Effector memory CD8-positive, alpha-beta T cell (primary cell): ENCODE measurements at places on chromosomes 5 and 9.

DNA sequence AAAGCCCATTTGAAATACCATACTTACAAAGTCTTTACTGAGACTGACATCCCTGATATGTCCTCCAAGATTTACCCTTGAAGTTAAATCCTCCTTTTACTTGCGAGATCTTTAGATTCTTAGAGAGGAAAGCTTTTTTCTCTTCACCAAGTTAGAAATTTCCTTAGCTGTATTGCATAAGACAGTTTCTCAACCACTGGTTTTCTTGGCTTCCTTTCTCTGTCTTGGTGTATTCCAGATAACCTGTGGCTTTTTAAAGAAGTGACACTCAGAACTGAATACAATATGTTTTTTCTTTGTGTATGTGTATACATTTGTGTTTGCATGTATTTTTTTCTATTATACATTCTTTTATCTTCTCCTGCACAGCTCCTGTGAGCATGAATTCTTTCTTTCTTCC, 65.0 kb downstream of the SNCAIP start:
- no peak for DNase-seq

DNA sequence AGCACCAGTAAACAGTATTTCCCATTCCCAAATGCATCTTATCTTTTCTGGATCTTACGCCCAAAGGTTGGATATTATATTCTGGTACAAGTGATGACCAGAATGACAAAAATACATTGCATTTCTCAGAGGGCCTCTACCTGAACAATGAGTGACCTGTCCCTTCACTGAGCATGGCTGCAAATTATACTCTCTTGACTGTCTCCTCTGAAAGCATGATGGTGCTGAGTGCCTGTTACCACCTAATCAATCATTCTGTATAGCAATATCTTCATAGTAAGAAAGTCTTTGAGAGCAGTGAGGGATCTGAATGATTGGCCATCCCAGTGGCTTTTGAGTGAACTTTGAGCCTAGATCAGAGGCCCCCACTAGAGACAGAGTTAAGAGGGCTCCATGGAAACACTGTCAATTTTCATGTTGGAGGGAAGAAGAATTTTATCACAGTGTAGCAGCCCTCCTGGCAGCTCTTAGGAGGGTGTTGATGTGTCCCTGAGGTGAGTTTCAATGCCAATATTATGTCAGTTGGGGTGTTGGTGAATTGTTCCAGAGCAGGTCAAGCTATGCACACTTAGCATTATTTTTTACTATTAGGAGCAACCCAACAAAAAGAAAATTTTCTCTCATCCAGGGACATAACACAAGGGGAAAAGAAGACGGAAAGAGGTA, 171.7 kb downstream of the MARCHF11 start:
- DNase-seq, result no peak

DNA sequence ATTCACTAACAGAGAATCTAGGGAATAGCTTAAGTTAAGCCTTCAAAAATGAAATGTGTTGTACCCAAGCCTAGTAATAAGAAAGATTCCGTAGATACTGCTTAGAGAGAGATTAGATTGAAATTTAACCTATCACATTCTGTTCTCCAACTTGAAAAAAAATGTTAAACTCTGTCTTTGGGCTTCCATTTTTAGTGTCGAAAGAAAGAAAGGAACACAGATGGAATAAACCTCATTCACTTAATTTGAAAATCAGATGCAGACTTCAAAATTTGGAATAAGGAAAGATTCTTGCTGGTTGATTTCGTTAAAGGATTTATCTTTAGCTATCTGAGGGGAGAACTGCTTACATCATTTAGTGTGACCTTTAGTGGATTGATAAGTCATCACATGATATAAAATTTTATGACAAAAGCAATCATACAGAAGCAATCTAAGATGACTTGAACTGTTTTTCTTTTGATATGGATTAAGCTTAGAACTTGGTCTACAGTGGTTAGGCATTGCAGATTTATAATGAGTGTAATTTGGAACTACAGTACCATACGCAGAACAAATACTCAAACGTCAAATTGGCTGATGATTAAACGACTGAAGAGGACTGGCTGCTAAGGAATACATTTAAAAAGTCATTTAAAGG, 128.5 kb downstream of the GLIS3 start:
- no peak for DNase-seq

- no peak for DNase-seq
These were observed 69.3 kb downstream of the COL15A1 start for GRCh38 chr9:99012957-99013512.

- no peak for DNase-seq
These were observed 15.2 kb downstream of the ERP44 start for GRCh38 chr9:100083448-100084127.

DNA sequence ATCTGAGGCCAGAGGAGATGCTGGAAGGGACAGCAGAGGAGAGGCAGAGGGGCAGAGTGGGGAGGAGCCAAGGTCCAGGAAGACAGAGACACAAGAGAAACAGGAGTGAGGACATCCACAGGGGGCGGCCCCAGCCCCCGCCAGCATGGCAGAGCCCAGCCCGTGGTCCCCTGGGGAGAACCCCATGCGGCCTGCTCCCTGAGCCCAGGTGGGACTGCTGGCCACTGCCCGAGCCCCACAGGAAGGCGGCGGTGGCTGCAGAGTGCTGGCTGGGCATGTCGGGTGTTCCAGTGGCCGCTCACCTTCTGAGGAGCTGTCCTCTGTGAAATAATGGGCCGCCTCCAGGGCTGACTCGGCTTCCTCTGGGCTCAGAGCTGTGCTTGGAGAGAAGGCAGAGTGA, 8.9 kb upstream of the MRNIP start:
- no peak for DNase-seq

GRCh38 chr5:54388409-54388808, 67.1 kb upstream of the HSPB3 start:
- no peak for DNase-seq

GRCh38 chr5:55860288-55860687, 9.1 kb downstream of the IL31RA start:
- DNase-seq, result no peak

- no peak for DNase-seq
These were observed 417.1 kb upstream of the DAP start for GRCh38 chr5:11177999-11178711.

GRCh38 chr9:121700165-121700831, 48.9 kb downstream of the DAB2IP start:
- DNase-seq, result peak; percentile 13

DNA sequence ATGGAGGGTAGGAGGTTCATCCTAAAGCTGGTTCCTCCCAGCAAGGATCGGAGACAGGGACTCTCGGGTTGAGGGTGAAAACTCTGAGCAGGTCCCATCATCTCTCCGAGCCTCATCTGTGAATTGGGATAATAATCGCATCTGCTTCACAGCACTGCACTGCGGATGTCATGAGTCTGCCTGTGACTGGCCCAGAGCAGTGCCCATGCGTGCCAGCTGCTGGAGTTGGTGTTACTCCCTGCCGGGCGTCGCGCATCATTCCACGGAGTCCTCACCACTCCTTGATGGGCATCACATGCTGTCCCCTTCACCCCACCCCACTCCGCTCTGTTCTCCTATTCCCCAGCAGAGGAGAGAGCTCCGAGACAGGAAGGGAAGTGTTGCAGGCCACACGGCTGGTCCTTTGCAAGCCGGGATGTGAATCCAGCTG, 35.1 kb upstream of the ORM1 start:
- no peak for DNase-seq

DNA sequence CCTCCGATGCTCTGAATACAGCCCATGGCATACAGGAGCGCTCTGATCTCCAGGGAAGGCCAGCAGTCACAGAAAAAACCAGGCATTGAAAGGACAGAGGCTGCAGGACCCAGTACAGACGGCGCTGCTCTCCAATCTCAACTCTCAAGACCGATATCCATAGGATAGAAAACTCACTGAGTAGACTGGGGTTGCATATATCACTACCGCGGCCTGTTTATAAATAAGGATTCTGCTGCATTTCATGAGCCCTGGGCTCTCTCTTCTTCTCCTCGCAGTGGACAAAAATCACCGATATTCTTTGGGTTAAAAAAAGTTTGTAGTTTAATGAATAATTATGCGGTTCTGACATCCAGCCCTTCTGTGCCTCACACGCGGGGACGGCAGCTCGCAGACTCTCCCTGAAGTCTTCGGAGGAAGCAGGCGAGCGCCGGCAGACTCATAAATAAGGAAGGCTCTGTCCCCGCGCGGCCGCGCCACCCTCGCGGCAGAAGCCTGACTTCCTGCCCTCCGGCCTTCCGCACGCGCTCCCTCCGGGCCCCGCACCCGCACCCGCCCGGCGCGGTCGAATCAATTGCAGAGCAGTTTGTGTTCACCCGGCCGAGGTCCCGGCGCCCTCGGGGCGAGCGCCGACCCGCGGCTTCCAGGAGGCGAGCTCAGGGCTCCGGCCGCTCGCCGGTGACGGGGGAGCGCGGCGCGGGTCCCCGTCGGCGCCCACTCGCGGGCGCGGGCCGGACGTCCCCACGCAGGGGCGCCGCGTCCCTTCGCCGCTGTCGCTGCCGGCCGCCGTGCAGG, at the start of gene FAM78A:
Gene FAM78A, minus strand, starts transcription at position 417 of the 795 bp plus-strand sequence. Its CDS starts 331 bp downstream, at position 86.
- DNase-seq, result peak; percentile 31

DNA sequence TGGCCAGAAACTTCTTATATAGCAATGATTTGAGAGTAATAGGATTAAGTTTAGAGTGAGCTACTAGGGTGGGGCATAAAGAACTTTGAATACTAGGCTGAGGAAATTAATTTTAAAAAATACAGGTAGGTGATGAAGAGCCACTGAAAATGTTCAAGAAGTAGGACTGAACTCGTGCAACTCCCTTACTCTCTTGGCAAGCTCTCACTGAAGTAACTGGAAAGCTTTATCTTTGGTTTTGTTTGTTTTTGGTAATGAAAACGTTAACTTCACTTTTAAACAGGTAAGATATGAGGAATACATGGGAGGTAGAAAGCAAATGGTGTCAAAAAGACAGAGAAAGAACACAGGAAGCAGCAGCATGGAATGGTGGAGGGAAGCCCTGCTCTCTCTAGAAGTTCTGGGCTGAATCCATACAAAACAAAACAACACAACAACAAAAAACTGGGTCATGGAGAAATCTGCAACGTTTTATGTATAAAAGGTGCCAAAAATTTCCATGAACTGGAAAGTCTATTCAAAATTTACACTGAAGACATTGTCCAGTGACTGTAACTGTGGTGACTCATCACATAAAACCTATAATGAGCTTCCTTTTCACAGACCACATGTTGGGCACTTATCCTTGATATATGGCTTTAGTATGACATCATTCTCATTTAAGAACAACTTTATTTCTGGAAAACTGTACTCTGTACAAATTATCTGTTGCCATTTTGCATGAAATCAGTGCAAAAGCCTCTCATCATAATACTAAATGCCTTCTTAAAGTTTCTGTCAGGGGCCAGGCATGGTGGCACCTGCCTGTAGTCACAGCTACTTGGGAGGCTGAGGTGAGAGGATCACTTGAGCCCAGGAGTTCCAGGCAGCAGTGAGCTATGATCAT, 91.2 kb upstream of the CHD1 start:
- DNase-seq, result no peak

GRCh38 chr5:14146725-14147124, 3.6 kb downstream of the TRIO start:
- no peak for DNase-seq

GRCh38 chr5:51387884-51388275, 4.6 kb downstream of the ISL1 start:
- DNase-seq, result no peak

- DNase-seq, result no peak
These were observed 163.7 kb upstream of the GAS1 start for GRCh38 chr9:87111010-87111409.

GRCh38 chr5:102778478-102778877, 23.4 kb downstream of the PAM start:
- no peak for DNase-seq
